ENCODE measurements at places on chromosomes 5 and 9.

DNA sequence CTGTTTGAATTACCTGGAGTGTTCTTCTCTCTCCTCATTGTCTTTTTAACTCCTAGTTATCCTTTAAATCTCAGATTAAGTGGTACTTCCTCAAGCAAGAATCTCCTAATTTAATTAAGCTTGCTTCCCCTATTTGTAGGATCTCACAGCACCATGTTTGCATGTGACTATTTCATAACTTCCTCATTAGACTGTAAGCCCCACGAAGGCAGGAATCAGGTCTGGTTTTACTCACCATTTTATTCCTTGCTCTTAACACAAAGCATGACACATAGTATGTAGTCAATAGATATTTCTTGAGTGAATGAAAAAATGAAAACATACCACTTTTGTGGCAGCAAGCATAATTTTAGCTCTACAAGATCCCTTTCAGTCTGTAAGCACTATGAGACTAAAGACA, 1.3 kb upstream of the ERMP1 start:
- DNase-seq = no peak

- no peak for DNase-seq
Observed at GRCh38 chr9:87890837-87891236, 8.2 kb downstream of the SPATA31E1 start.

GRCh38 chr9:107874137-107874536, 384.6 kb upstream of the KLF4 start:
- no peak for DNase-seq

DNA sequence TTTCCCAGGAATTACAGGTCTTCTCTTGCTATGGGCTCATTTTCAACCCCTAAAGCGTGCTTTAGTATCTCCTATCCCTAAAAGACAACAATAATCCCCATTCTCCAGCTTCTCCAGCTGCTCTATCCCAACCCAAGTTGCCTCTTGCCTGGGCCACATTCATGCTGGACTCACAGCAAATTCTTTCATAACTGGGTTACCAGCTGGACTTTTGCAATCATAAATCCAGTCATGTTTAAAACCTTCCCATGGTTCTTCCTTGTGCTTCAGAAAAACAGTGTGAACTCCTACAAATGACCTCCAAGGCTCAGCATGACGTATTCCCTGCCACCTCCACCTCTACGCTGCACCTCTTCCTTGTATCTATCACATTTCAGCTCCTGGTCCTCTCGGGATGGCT, 346.9 kb downstream of the GADD45G start:
- DNase-seq = no peak

DNA sequence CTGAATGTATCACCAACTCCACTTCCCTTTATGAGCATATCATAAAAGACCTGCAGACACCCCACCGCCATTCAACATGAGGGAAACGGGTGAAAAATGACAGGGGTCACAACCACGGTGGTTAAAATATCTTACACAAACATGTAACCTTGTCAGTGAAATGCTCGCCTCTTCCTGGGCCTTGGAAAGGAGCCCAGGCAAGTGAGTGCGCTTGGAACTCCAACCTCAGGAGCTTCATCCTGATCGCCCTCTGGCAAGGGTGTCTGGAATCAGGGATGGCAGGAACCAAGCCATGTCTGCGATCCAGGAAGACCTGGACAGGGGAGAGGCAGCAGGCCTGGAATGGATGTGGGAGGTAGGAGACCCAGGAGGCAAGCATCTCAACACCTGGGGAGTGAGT, 282.7 kb downstream of the GAS1 start:
- no peak for DNase-seq

GRCh38 chr5:123265551-123265950, 157.7 kb downstream of the CEP120 start:
- no peak for DNase-seq

DNA sequence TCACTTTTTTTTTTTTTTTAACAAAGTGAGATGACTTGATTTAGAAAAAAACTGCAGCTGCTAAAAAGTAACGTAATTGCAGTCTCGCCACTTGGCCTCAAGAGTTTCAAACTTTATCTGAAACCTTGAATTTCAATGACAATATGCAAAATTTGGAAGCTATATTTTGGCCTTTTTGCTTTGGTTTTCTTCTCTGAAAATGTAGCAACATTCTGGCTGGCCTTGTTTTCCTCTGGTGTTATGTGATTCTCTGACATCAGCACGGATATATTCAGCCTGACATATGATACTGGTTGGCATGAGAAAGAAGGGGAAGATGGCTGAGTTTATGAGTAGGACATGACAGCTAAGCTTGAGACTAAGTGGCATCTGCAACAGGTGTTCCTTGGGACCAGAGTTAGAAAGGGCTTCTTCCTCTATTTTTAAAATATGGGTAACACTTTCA, 136.5 kb downstream of the MEF2C start:
- DNase-seq = no peak

DNA sequence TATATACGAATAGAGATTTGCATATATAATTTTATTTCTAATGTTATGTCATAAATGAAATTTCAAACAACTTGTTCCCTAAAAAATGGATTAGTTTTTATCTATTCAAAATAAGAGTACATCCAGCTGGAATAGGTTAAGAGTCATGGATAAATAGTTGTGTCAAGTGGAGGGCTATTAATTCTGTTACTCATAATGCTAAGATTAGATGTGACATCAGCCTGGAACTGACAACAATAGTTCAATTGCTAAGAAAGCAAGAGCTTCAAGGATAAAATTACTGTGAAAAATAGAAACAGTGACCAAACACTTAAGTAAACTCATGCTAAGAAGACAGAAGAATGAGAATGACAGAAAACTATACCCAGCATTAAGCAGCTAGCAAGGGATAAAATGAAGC, 92.2 kb upstream of the CDH9 start:
- DNase-seq = no peak

DNA sequence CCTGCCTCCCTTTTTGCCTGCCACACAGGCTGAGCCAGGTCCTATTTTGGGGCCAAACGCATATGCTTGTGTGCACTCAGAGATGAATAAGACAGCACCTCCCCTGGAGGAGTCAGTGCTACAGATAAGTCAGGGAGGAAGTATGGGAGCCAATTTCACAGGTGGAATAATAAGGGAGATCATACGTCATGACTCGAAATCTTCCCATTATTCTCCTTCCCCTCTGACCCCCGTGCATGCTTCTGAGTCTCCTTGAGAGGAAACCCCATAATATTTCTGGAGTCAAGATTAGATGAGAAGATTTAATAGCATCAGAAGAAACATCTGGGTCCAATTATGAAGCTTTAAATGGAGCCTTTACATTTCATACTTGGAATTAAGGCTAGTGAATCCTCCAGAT, 15.1 kb upstream of the ZCCHC7 start:
- DNase-seq = no peak

DNA sequence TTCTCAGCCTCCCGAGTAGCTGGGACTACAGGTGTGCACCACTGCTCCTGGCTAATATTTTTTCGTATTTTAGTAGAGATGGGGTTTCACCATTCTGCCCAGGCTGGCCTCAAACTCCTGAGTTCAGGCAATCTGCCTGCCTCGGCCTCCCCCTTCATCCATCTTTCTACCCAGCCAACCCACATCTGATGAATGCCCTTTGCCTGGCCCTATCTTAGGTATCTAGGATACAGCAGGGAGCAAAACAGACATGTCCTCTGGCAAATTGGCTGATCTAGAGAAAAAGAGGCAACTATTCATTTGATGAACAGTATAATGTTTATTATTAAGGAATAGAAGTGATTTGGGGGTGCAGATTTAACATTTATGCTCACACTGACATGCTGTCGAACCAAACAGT, 123.0 kb downstream of the TRIO start:
- DNase-seq = no peak

GRCh38 chr5:119367502-119368237, 11.9 kb downstream of the TNFAIP8 start:
- no peak for DNase-seq

DNA sequence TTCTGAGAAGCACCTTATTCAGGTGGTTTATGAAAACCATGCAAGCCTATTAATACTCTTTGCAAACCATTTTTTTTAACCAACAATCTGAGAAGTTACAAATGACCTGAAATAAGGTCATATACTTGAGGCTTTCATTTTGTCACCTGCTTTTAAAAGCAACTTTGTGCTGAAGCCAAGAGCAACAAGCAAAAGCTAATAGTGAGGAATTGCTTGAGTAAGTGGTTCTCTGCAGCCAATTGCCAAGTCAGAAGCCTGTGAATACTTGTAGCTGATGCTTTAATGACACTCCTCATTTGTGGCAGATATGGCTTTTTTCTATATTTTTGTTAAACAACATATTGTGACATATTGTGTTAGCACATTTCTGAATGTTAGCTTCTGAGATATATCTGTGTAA, 126.7 kb upstream of the ZNF608 start:
- no peak for DNase-seq

DNA sequence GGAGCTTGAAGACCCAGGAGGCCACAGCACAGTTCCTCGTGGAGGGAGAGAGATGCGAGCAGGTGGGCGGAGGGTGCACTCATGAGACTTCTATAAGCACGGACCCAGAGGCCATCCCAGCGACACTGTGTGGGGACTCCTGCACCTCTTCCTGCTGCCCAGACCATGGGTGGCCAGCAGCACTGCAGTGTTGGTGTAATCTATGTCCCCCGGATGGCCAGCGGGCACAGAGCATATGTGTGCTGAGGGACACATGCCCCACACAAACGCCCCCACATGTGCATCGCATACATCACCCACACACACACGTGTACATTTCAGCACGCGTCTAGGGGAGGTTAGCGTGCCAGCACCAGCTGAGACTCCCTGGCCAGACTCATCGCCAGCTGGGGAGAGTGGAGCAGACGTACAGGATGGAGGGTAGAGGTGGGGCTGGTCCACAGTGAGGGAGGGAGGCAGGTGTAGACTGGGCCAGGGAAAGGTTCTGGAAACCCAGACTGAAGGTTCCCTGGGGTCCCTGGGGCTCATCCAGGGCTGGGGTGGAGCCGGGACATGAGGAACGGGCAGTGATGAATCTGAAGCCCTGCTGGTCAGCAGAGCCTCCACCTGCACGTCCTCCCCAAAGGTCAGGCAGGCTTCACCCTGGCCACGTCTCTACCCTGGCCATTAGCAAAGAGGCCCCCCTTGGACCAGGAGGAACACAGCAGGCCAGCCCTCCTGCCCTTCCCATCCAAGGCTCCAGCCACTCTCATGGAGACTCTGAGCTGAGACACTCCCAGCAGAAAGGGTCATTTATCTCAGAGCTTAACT, 27.6 kb downstream of the ADAMTS2 start:
- DNase-seq = no peak

DNA sequence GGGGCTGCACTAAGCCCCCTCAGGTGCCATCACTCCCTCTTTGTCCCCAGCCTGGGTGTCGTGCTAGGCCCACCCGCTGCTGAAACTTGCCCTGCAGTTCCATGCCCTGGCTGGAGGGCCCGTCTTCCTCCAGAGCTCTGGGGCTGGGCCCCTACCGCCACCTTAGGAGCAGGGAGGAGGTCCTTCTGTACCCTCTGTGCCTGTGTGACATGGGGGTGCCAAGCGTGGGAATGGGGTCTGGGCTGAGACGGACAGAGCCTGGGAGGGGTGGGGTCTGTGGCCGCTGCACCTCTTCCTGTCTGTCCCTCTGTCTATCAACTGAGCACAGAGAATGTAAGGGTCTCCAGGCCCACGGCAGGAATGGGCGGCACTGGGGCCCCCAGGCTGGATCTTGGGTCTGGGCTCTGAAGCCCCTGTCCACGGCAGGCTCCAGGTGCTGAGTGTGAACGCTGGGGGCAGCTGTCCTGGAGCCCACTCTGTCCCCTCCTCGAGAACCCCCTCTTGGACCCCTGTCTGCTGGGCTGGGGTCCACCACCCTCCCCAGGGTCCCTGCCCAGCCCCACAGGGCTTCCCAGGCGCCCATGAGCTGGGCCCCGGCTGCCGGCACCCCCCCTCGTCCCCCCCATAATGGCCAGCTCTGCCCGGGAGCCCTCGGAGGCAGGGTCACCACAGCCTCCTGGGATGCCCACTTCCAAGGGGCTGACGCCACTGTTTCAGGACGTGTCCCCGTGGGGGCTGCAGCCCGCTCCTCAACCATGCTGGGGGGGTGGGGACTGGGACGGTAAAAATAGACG, 15.8 kb upstream of the NRARP start:
- DNase-seq = no peak

All from small intestine (tissue), 16 donors.